Retinal pigment epithelial cell (primary cell): ENCODE measurements at places on chromosomes 16 and 17.

- DNase-seq, result no peak
Measured at GRCh38 chr16:85652431-85653221, 36.1 kb downstream of the GINS2 start.

DNA sequence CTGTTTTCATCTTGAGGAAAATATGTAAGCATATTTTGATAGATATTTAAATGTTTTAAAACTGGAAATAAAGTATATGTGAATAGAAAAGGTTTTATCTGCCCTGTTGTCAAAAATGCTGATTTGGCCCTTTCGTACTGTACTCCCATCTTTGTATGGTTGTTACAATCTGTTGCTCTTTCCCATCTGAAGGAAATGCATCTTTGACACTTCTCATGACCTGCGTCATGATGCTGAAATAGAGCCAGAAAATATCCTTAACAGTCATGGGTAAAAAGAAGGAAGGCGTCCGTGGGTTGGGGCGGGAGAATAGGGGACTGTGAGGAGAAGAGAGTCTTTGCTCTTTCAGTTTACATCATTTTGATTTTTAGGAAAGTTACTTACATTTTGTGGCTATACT lies 327.7 kb downstream of the BCAS3 start:
- DNase-seq, result no peak

- no peak for DNase-seq
Measured at GRCh38 chr16:48611329-48612137, 1.6 kb upstream of the N4BP1 start.

DNA sequence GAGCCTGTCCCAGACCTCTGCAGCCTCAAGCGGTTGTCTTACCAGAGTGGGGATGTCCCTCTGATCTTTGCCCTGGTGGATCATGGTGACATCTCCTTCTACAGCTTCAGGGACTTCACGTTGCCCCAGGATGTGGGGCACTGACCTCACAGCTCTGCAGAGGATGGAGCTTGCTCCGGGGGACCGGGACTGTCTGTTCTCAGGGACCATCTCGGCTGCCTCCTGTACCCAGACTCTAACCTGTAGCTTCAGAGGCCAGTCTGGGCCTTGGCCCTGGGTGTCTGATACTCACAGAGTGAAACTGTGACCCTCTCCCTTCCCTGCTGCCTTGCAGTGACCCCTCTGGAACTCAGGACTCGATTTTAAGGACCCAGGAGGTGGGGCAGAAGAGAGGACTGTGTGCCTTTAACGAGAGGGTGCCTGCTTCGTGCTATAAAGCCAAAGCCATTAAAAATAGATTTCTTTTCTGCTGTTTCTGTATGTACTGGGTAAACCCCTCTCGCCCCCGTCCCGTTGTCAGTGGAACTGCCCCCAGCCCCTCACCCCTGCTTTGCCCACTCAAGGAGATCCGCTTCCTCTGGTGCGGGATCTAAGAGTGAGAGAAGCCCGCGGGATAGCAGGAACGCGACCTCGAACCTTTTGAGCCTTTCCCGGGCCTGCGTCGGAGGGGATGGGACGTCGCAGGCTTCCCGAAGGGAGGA lies 1.1 kb upstream of the LLGL2 start:
- DNase-seq, result no peak

GRCh38 chr17:61205931-61206330 lies 193.7 kb upstream of the TBX2 start:
- DNase-seq, result peak; percentile 20

- DNase-seq, result no peak
Measured at GRCh38 chr16:22634954-22635353, 124.3 kb downstream of the NPIPB5 start.

- no peak for DNase-seq
Measured at GRCh38 chr17:46097497-46097896, 95.7 kb downstream of the KANSL1 start.

GRCh38 chr16:8436931-8437330 lies 153.4 kb downstream of the TMEM114 start:
- no peak for DNase-seq

GRCh38 chr16:79587897-79588296 lies 12.6 kb downstream of the MAF start:
- no peak for DNase-seq

DNA sequence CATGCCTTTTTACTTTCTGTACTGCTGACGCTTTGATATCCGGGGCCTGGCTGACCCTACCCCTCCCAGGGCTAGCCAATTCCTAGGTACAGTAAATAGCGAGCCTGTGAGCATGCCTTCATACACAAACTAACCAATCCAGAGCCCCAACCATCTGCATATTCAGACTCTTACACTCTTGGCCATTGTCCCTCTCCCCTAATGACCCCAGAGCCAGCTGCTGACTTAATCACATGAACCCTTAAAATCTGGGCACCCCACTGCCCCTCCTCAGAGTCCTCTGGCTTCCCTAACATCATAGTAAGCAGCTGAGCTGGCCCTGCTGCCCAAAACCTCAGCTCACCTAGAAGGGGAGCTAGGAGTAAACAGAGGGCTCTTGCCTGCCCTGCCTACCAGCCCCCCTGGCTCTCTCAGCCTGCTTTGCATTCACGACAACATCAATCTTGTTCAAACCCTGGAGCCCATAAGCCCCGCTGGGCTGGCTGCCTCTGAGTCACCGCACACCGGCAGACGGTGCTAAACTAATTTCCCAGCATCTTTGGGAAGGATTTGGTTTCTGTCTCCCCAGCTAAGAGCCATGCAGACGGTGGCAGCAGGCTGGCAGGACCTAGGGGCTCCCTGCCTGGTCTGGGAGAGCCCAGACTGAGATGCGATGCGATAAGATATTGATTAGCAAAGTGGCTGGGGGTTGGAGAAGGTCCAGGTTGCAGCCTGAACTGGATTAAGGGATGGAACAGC lies 63.2 kb downstream of the CLEC19A start:
- peak; percentile 89 for DNase-seq

DNA sequence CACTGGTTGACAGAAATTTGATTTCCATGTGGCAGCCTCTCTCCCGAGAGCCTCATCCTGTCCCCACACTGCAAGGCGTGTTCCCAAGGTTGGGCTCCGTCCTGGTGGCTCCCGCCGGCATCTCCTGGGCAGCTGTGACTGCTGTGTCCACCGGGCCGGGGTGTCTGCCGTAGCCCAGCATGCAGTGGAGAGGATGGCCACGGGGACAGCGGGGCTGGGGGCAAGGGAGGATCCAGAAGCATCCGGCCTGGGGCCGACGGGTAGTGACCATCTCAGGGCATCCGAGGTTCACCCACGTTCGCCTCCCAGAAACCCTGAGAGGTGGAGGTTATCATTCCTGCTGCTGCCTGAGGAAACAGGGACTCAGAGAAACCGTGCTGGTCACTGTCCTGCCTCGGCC lies 7.3 kb upstream of the RAB40B start:
- no peak for DNase-seq

- no peak for DNase-seq
Measured at GRCh38 chr17:79026376-79027273, 2.7 kb downstream of the C1QTNF1 start.

DNA sequence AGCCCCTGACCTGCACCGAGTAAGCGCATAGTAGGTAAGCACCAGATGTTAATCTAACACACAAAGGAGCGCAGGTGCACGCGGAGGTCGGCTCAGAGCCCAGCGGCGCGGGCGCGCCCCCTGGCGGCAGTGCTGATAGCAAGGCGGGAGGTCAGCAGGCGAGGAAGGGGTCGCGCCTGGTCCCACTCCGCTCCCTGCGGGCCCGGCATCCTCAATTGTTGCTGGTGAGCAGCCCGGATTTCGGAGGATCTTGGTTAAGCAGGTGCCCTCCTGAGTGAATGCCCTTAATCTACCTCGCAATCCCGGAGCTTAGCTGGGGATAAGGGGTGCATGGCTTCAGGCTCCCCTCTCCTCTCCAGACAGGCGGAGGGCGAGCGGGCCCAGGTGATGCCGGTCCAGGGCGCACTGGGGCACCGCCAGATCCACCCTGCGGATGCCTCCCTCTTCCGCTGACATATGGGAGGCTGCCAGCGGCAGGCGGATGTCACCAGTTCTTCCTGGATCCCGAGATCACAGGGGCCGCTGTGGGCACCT lies 4.0 kb upstream of the WNT3 start:
- no peak for DNase-seq
